Hepatic stellate cell (primary cell): ENCODE measurements at places on chromosomes 6 and 20.

GRCh38 chr6:32844839-32845383 lies 1.1 kb upstream of the PSMB8 start:
- no peak for DNase-seq

DNA sequence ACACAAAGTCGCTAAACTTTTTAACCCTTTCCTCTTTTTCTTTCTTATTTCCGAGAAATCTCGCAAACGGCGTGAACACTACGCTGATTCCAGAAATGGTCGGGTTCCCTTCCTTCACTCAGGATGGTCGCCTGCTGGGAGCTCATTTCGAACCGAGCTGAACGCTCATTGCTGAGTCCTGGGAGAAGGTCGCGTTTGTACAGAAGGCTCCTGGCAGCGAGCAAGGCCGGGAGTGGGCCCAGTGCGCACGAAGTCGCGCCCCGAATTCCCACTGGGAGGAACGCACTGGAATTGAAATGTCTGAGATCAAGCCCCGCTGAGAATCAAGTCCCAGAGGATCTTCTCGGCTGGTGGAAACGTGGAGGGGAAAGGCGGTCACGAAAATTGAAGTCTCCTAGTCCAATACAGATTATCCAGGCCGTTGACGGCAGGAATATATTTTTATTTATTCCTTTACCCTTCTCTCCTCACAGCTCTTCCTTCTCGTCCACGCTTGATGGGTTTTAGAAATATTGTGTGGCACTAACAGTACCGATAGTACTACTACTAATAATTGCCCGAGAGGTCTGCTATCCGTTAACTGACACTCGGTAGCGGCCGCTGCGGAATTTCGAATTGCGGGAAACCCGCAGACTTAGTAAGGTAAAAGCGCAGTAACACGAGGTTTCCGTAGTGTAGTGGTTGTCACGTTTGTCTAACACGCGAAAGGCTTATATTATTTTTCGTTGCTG lies 207.2 kb upstream of the ZNF184 start:
- DNase-seq, result no peak

GRCh38 chr20:10806539-10806938 lies 132.7 kb upstream of the JAG1 start:
- no peak for DNase-seq

GRCh38 chr20:60894091-60894490 lies 358.0 kb upstream of the CDH4 start:
- no peak for DNase-seq

DNA sequence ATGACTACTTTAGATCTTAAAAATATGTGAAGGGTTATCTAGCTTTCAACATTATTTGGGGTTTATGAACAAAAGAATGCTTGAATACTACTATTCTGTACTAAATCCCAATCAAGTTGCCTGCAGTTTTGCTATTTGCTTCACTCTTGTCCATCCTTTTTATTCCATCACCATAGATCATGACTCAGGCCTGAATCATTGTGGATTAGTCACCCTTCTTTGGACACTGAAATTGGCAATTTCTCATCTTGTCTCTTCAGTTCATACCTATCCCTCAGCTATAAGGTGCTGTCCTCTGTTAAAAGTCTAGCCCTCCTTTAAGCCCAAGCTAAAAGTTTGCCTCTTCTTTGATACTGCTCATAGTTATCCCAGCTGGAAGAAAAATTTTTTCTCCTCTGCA lies 199.1 kb downstream of the CENPW start:
- DNase-seq, result peak; percentile 11
